Breast epithelium (tissue), 4 donors: ENCODE measurements at places on chromosomes 5 and 9. TPM values are rescaled to one million over a fixed set of nuclear protein-coding genes. Genes with fewer than 3 reads are reported as not detected.

The PCDHB15 gene
- total RNA-seq = 4.2 TPM

The CKMT2 gene
- 3.6 TPM for total RNA-seq

DNA sequence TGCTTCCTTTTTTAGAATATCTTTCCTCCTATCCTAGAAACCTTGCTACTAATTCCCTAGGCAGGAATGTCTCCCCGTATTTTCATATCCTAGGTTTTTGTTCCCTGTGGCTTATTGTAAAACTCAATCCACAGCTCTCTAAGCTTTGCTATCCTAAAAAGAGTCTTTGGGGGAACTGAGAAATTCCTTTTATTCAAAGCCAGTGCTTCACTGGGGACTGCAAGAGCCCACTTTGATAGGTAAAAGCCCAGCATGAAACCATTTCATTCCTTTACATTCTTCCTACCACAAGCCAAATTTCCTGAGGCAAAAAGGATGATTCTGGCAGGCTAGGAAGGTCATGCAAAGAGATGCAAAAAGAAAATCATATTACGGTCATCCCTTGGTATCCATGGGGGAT is 5.8 kb upstream of the HACD4 start:
- no peak for DNase-seq

- DNase-seq = no peak
Observed at GRCh38 chr9:115978091-115978490, 175.5 kb upstream of the PAPPA start.
